A172 (cell line): ENCODE measurements at places on chromosomes 2 and 18. TPM values are rescaled to one million over a fixed set of nuclear protein-coding genes. Genes with fewer than 3 reads are reported as not detected.

SULT1C4 gene
- total RNA-seq = not detected in 2 replicates

RAD51AP2 gene
- total RNA-seq = 0.17 TPM in 1 of 2 replicates, not detected in the other

ALLC gene
- not detected in 2 replicates for total RNA-seq

ZNF396 gene
- 0.33 and 0.57 TPM in 2 replicates for total RNA-seq

TTC32 gene
- total RNA-seq = 4.2 and 10.6 TPM in 2 replicates
